ENCODE measurements at places on chromosomes 4 and X. TPM values are rescaled to one million over a fixed set of nuclear protein-coding genes. Genes with fewer than 3 reads are reported as not detected.

GRCh38 chr4:155522201-155522600 is 144.4 kb upstream of the GUCY1A1 start:
- H3K27ac ChIP-seq = peak overlapping the region; percentile 52
- no peak overlapping the region for H3K4me3 ChIP-seq
- no peak for DNase-seq
- no peaks in the 10 kb centered on the region for H3K36me3 ChIP-seq
- H3K4me1 ChIP-seq = peaks cover 26% of the 10 kb centered on the region

DNA sequence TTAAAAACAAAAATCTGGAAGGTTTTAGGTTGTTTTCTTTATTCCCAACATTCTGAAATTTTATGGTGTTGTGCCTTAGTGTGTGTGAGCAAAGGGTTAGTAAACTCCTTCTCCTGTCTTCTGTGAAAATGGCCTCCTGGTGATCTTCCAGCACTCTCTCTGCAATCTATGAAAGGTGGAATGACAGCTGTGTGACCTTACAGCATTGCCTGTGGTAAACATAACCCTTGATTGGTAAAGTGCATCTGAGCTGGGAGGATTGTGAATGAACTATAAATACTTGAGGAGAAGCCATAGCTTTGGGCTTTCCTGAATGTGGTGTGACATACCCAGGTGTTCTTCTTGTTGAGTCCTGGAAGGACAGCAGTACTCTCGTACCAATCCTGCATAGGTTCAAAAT is 10.0 kb downstream of the ART3 start:
- no peak overlapping the region for H3K4me3 ChIP-seq
- no peak for DNase-seq
- no peaks in the 10 kb centered on the region for H3K36me3 ChIP-seq
- H3K4me1 ChIP-seq = peaks cover 44% of the 10 kb centered on the region

GRCh38 chr4:73984736-73985527 is 3.1 kb downstream of the PPBP start:
- H3K27me3 ChIP-seq = peaks cover 20% of the 10 kb centered on the region
- H3K4me1 ChIP-seq = no peaks in the 10 kb centered on the region
- H3K27ac ChIP-seq = no peak overlapping the region
- H3K36me3 ChIP-seq = no peaks in the 10 kb centered on the region
- no peak for DNase-seq

GRCh38 chr4:81164623-81165416 is 50.2 kb downstream of the PRKG2 start:
- no peak overlapping the region for H3K4me3 ChIP-seq
- H3K36me3 ChIP-seq = no peaks in the 10 kb centered on the region
- no peak for DNase-seq
- no peak overlapping the region for H3K27ac ChIP-seq

DNA sequence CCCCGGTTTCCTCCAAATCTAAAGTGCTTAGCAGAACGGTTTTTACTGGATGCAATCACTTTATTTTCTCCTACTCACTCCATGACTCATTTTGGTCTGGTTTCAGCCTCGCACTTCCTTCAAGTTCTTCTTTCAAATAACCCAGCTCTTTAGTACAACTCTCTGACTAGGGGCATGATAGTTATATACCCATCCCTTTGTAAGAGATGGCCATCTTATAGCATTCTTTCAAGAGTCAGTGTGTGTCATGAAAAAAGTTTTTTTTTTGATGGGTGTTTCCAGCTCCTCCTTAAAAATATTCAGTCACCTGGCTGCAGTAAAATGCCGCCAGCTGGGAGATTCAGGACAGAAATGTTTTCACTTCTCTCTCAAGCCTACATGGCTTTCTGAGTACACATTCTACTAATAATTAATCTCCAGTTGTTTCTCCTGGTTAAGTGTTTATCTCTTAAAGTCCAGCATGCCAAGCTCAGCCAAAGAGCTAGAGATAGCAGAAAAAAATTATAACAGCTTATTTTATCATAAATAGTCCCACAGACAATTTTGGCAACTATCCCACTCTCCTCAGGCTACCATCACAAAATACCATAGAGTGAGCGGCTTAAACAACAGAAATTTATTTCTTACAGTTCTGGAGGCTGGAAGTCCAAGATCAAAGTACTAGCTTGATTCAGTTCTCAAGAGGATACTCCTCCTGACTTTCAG is 139.3 kb downstream of the GASK1B start:
- no peak for DNase-seq
- H3K4me3 ChIP-seq = no peak overlapping the region
- peak overlapping the region; percentile 71 for H3K27ac ChIP-seq
- H3K36me3 ChIP-seq = no peaks in the 10 kb centered on the region

Gene SSX3
- total RNA-seq = not detected

GRCh38 chrX:73076838-73077237 is 2.5 kb downstream of the PABPC1L2A start:
- H3K4me1 ChIP-seq = no peaks in the 10 kb centered on the region
- no peak overlapping the region for H3K27ac ChIP-seq
- H3K4me3 ChIP-seq = no peak overlapping the region
- H3K36me3 ChIP-seq = no peaks in the 10 kb centered on the region

Gene NLGN3
- total RNA-seq = 0.41 TPM

Gene LRCH2
- 1.0 TPM for total RNA-seq

GRCh38 chr4:52935317-52935716 is 73.2 kb downstream of the RASL11B start:
- DNase-seq = no peak
- peaks cover 8% of the 10 kb centered on the region for H3K4me1 ChIP-seq
- no peaks in the 10 kb centered on the region for H3K27me3 ChIP-seq
- no peaks in the 10 kb centered on the region for H3K36me3 ChIP-seq

DNA sequence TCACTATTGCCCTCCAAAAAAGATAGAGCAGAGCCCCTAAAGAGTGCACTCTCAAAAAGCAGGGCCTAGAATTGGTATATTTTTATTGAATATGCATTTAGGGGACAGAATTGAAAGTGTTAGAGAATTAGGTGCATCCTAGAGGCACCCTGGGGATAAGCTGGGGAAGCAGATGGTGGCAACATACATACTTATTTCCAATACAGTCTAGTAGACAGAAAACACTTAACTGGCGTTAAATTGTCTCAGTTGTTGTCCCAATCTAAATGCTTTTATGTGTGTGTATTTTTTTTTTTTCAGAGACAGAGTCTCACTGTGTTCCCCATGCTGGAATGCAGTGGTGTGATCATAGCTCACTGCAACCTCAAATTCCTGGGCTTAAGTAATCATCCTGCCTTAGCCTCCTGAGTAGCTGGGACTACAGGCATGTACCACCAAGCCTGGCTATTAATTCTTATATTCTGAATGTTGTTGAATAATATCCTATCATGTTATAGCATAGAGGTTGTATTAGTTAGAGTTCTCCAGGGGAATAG is 481.8 kb downstream of the GRXCR1 start:
- H3K4me3 ChIP-seq = no peak overlapping the region
- H3K27ac ChIP-seq = no peak overlapping the region
- H3K4me1 ChIP-seq = no peaks in the 10 kb centered on the region
- H3K36me3 ChIP-seq = no peaks in the 10 kb centered on the region
- no peak for DNase-seq
- no peaks in the 10 kb centered on the region for H3K27me3 ChIP-seq

DNA sequence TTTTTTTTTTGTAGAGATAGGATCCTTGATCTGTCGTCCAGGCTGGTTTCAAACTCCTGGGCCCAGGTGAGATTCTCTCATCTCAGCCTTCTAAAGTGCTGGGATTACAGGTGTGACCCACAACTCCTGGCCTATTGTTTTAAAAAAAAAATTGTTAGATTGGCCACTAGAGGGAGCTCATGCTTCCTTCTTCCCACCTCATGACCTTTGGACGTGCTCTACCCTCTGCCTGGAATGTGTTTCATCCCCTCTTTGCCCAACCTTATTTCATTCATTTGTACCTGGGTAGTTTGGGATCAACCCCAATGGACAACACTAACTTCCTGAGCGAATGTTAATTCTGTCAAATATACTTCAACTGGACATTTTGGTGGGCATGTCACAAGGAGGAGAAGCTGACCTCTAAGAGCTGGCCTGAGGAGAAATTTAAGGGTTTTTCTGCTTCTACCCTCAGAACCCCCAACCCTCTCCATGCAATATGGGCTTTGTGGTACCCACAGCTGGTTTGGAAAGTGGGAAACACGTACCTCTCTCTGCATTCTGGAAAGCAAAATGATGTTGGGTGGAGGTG is 6.4 kb downstream of the PPEF2 start:
- H3K27ac ChIP-seq = no peak overlapping the region
- H3K36me3 ChIP-seq = no peaks in the 10 kb centered on the region
- H3K4me3 ChIP-seq = no peak overlapping the region
- DNase-seq = no peak
- H3K4me1 ChIP-seq = no peaks in the 10 kb centered on the region

GRCh38 chrX:69996113-69996468 is 53.6 kb downstream of the AWAT2 start:
- DNase-seq = no peak
- H3K27me3 ChIP-seq = no peaks in the 10 kb centered on the region
- H3K4me3 ChIP-seq = no peak overlapping the region
- peak overlapping the region; percentile 23 for H3K27ac ChIP-seq
- H3K36me3 ChIP-seq = no peaks in the 10 kb centered on the region
- H3K4me1 ChIP-seq = peaks cover 24% of the 10 kb centered on the region

DNA sequence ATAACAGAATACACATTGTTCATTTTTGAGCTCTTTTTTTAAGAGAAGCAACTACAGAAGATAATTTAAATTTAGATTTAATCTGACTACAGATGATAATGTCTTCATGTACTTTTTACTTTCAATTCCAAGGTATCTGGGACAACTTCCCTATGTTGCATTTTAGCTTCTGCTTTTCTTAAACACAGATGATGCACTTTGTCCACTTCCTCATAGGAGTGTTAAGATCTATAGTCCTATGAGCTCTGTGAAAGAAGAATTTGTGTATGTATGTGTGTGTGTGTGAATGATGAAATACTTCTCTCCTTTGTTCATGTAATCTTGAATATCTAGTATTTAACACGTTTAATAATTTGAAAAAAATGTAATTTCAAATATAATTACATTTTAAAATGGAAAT is 5.3 kb upstream of the FHIP1A start:
- no peak overlapping the region for H3K4me3 ChIP-seq
- H3K27ac ChIP-seq = no peak overlapping the region
- no peaks in the 10 kb centered on the region for H3K36me3 ChIP-seq
- peaks cover 9% of the 10 kb centered on the region for H3K27me3 ChIP-seq
- no peak for DNase-seq

DNA sequence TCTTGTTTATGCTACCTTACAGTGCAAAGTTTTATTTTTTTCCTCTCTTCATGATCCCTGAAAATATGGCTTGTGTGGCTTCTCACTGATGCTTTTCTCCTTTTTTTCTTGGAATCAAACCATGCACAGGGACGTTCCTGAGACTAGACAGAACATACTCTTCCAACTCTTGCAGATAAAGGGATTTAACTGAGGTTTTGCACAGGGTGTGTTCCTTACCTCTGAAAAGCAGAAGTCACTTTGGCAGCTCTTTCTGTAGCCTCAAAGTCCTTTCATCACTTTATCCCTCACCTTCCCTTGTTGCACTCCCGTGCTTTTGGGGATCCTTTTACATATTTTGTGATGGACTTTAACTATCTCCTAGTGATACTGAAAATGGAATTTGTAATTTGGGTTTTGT is 300.1 kb downstream of the SPRY1 start:
- H3K27ac ChIP-seq = no peak overlapping the region
- H3K36me3 ChIP-seq = no peaks in the 10 kb centered on the region
- peaks cover 7% of the 10 kb centered on the region for H3K4me1 ChIP-seq
- no peak for DNase-seq

- no peaks in the 10 kb centered on the region for H3K27me3 ChIP-seq
- no peak overlapping the region for H3K27ac ChIP-seq
- no peak overlapping the region for H3K4me3 ChIP-seq
- no peaks in the 10 kb centered on the region for H3K36me3 ChIP-seq
- no peak for DNase-seq
Measured at GRCh38 chrX:78527818-78528217, 131.3 kb downstream of the RTL3 start.

- no peaks in the 10 kb centered on the region for H3K4me1 ChIP-seq
- H3K27ac ChIP-seq = no peak overlapping the region
- DNase-seq = no peak
Measured at GRCh38 chr4:130486186-130486585, 1390.2 kb downstream of the C4orf33 start.

GRCh38 chr4:81260443-81261101 is 45.5 kb upstream of the PRKG2 start:
- H3K36me3 ChIP-seq = no peaks in the 10 kb centered on the region
- H3K4me3 ChIP-seq = no peak overlapping the region
- H3K27me3 ChIP-seq = no peaks in the 10 kb centered on the region
- no peak for DNase-seq
- H3K27ac ChIP-seq = no peak overlapping the region
- H3K4me1 ChIP-seq = no peaks in the 10 kb centered on the region

DNA sequence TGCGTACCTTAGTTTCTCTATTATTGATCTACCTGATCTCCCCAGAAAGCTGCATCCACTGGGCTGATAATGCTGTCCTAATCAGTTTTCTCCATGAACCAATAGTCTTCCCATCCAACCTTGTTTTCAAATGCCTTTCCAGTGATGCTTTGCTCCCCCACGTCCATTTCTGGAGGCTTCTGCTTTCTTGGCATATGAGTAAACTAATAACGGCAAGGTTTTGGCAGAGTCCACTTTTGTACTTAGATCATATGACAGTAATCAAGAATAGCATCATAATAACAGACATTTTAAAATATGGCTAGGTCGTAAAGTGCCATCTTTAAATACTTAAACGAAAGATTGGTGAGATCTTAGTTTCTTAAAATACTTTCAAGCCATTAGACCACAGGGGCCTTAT is 38.4 kb upstream of the FAM9B start:
- no peaks in the 10 kb centered on the region for H3K27me3 ChIP-seq
- no peak overlapping the region for H3K27ac ChIP-seq
- DNase-seq = no peak
- no peaks in the 10 kb centered on the region for H3K4me1 ChIP-seq
- H3K4me3 ChIP-seq = no peak overlapping the region

- no peaks in the 10 kb centered on the region for H3K36me3 ChIP-seq
- no peaks in the 10 kb centered on the region for H3K4me1 ChIP-seq
- DNase-seq = no peak
Measured at GRCh38 chr4:93658443-93658842, 170.1 kb upstream of the ATOH1 start.

DNA sequence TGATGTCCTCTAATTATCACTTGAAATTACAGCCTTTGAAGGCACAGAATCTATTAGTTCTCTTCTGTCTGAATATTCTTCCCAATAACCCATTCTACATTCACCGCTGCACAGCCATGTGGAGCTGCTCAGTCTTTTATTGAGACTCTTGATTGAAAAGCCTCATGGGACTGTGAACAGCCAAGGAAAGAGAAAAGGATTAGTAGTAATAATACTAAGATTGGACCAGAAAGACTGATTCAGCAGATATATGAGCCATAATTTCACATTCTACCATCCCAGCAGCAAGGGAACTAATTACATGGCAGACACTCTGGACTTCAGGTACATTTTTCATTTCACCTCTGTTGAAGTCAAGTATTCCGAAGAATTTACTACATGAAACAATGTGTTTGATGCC is 2471.7 kb downstream of the ARAP2 start:
- no peaks in the 10 kb centered on the region for H3K27me3 ChIP-seq
- no peak overlapping the region for H3K27ac ChIP-seq
- H3K36me3 ChIP-seq = no peaks in the 10 kb centered on the region

GRCh38 chrX:13223868-13224567 is 95.8 kb downstream of the ATXN3L start:
- H3K36me3 ChIP-seq = no peaks in the 10 kb centered on the region
- no peak overlapping the region for H3K4me3 ChIP-seq

All from left ventricle myocardium inferior (tissue), 1 donor.